ENCODE measurements at places on chromosomes 7 and 10.

DNA sequence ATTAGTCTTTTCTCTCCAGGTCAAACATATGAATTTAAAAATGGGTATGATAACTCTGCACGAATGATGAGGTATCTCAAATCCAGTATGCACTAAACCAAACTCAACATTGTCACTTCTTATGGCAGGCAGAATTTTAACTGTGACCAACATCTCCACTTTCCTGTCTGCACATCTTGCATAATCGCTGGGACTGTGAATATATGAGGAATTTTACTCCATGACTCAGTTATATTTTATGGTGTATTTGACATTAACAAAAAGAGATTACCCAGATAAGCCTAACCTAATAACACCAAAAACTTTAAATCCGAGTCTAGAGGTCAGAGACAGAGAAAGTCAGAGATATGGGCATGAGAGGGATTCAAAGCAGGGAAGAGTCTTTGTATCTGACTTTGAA is 454.5 kb upstream of the SEMA3D start:
- DNase-seq: no peak

- no peak for DNase-seq
These were observed 4.6 kb upstream of the ADCYAP1R1 start for GRCh38 chr7:31047313-31048146.

- no peak for DNase-seq
These were observed 57.7 kb downstream of the PYROXD2 start for GRCh38 chr10:98357194-98357822.

DNA sequence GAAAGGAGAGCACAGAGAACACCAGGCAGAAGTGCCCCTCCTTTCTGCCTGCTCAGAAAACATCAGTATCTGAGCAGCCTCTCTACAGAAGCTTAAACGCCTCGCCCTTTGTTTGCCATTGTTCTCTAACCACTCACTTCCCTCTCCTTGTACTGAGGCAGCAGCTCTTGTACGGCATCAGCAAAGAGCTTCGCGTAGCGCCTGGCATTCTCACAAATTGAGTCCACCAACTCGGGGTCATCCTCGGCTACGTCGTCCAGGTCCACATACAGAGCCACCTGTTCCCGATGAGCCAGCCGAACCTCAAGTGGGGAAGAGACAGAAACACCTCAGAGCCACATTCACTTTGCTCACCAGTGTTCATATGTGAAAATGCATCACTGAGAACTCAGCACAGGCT is 1.7 kb downstream of the MCM7 start:
- DNase-seq: no peak

- no peak for DNase-seq
These were observed 2.8 kb downstream of the RSBN1L start for GRCh38 chr7:77699056-77699455.

DNA sequence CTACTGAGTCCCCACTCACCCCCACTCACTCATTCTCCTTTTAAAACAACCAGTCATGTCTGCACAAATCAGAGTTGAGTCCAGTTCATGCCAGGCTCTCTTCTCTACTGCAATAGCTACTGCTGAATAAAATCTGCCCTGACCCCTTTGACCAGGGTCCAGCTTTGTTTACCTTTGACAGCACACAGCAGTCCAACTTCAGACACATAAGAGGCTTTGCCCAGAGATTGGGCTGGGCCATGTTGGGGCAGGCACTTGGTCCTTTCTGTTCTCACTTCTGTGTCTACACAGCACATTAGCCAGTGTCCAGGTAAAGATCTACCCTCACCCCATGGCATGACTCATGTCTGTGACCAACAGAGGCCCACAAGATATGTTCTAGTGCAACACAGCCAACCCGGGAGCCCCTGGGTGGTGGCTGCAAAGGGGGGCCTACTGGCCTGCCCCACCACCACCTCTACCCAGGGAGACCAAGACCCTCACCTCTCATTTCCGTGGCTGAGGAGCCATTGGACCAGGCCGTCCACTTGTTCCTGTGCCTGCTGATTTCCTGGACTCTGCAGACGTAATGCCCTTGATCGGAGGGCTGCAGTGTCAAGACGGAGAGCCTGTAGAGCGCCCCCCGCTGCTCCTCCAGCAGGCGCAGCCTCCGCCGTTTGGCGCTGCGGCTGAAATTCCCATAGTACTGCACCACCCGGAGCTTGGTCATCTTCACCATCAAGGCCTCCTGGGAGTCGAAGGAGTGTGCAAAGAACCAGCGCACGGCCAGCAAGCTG is 8.0 kb downstream of the VSTM4 start:
- DNase-seq: no peak

GRCh38 chr7:1543826-1544177 is 12.2 kb downstream of the TMEM184A start:
- DNase-seq: no peak

- DNase-seq: no peak
These were observed 59.9 kb downstream of the WDR37 start for GRCh38 chr10:1116051-1116450.

DNA sequence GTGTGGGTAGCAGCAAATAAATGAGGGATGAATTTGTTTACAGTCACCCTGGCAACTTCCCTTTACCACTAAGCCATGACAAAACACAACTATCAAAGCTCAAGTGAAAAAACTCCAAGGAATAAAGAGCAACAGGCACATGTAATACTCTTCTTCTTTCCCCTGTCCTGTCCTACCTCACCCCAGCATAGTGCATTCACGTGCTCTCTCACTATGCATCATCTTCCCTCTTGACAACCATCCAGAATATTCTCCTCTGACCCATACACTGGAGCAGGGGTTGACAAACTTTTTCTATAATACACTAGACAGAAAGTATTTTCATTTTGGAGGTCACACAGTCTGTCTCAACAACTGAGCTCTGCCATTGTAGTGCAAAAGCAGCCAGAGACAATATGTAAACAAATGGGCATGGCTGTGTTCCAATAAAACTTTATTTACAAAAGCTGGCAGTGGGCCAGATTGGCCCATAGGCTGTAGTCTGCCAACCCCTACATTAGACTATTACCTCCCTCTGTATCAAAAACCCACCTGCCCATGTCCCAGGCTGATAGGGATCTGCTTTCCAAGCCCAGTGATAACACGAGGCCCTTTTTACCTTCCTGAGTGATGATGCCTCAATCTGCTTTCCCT is 354.5 kb downstream of the FGFR2 start:
- DNase-seq: no peak

GRCh38 chr7:98869027-98869596 is 702 bp downstream of the TMEM130 start:
- no peak for DNase-seq

- DNase-seq: no peak
These were observed 331.9 kb upstream of the LRRN3 start for GRCh38 chr7:110759069-110759468.

- no peak for DNase-seq
These were observed 315.8 kb downstream of the HPSE2 start for GRCh38 chr10:98919899-98920298.

GRCh38 chr10:128400564-128400963 is 274.3 kb upstream of the MKI67 start:
- no peak for DNase-seq

DNA sequence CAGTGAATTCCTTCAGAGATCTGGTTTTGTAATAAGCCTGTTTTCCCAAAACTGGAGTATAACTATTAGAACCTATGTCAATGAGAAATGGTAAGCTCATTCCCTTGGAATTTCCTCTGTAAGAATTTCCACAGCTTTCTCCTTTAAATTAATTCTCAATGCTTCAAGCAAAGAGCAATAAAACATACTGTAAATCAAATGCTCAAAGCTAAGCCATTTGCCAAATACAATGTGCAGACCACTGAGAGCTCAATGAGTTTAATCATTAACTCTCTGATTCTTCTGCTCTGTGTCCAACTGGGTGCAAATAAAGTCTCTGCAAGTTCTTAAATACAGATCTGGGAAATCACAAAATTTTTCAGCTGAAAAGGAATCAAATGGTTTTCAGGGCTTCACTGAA is 227.6 kb upstream of the IMMP2L start:
- no peak for DNase-seq

GRCh38 chr10:132522521-132523411 is 14.8 kb upstream of the INPP5A start:
- no peak for DNase-seq

- DNase-seq: no peak
These were observed 2.3 kb downstream of the GLRX3 start for GRCh38 chr10:130138479-130138866.

DNA sequence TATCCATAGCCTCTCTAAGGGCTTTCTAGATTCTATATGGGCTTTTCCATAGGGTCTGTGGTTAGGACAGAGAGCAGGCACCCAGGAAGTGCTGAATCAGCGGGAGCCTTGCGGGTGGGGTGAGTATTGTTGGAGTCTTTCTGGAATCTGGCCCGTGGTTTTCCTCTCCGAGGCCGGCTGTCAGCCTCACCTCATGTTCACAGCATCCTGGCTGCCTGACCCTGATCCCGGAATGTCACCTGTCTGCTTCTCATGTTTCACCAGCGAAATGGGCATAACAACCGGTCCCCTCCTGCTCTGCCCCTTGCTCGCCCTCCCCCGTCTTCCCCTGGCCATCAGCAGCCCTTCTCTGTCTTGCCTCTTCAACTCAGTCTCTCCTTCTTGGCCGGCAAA is 36.5 kb downstream of the DDIT4 start:
- DNase-seq: no peak

DNA sequence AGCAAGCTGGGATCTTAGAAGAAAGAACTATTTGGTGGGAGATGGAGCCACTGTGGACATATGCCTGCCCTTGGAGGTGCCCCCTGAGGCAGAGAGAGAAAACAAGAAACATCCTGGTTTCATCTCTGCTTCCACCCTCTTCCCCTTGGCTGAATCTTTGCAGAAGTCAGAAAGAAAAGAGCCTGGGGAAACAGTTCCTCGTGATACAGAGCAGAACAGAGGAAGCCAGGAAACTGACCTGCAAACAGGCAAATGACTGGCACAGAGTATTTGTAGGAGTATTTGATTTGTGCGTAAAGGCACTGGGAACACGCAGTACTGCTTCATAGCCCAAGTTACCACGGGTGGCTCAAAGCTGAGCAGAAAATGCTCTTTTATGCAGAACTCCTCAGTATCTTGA is 7.0 kb upstream of the KEL start:
- DNase-seq: no peak

DNA sequence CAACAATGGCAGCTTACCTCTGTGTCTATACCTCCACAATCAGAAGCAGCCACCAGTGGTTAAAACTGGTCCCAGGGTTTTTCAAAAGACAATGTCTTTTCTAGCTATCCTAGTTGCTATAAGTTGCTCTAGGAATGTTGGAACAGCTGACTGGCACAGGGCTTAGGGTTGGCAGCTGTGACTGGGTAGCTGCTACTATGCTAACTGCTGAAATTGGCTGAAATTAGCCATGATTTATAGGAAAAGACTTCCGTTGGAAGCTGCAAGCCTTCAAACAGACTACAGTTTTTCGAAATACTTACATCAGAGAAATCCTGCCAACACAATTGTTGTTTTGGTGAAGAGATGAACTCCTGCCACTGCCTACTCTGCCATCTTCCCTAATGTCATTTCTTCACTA is 102.3 kb downstream of the MKX start:
- no peak for DNase-seq

GRCh38 chr7:150951521-150951920 is 26.6 kb downstream of the KCNH2 start:
- no peak for DNase-seq

- no peak for DNase-seq
These were observed 130.7 kb downstream of the ADRA2A start for GRCh38 chr10:111207500-111207899.

DNA sequence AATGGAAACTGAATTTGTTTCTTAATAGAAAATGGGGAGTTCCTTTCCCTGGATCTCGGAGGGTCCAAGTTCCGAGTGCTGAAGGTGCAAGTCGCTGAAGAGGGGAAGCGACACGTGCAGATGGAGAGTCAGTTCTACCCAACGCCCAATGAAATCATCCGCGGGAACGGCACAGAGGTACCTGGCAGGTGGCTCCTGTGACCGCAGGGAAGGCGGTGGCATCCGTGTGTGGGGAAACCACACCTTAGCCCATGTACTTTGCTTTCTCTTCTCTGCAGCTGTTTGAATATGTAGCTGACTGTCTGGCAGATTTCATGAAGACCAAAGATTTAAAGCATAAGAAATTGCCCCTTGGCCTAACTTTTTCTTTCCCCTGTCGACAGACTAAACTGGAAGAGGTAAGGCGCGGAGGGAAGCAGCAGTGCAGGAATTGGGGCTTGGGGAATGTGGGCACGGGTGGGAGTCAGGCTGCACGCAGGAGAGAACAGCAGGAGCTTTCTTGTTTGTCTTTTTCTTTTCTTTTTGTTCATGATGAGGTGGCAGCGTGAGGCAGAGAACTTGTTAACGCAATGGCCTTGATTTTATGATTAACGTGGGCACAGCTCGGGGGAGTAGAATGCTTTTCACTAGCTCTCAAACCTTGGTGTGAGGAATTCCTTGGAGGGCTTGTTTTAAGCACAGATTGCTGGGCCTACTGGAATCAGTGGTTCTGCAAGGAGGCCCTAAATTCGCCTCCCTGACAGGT is 12.8 kb downstream of the HKDC1 start:
- no peak for DNase-seq

DNA sequence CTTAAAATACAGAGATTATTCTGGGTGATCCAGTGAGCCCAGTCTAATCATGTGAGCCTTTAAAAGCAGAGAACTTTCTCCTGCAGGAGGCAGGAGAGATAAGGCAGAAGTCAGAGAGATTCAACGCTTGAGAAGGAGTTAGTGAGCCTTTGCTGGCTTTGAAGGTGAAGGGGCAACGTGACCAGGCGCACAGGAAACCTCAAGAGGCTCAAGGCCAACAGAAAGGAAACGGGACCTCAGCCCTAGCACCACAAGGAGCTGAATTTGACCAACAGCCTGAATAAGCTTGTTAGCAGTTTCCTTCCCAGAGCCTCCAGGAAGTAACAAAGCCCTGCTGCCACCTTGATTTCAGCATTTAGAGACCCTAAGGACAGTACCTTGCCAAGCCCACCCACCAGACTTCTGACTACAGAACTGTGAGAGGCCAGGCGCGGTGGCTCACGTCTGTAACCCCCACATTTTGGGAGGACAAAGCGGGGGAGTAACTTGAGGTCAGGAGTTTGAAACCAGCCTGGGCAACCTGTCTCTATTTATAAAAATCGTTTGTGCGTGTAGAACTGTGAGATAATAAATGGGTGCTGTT is 87.3 kb upstream of the KAT6B start:
- DNase-seq: no peak

DNA sequence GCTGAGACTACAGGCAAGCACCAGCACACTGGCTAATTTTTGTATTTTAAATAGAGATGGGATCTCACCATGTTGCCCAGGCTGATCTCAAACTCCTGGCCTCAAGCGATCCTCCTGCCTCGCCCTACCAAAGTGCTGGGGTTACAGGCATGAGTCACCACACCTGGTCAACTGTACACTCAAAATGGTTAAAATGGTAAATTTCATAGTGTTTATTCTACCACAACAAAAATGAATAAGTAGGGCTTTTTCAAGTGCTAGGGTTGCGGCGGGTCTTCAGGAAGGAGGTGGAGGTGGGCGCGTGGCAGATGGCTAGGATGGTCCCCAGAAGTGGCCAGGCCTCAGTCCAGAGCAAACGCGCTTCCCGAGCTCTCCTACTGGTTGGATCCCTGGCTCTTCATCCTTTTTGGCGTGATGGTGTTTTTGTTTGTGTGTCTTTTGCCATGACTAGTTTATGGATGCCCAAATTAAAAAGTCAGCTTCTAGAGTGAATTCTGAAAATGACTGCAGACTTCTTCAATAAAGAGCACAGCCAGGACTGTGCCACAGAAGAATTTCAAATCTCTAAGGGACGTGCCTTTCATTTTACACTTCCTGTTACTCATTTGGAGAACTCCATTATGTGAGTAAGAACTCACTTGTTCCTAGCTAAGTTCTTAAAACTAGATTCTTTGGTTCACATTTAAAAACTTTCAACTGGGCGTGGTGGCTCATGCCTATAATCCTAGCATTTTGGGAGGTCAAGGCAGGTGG is 73.9 kb downstream of the TMEM130 start:
- no peak for DNase-seq

GRCh38 chr10:132486539-132487121 is 51.0 kb upstream of the INPP5A start:
- no peak for DNase-seq
